MV-4-11 (cell line): ENCODE measurements at places on chromosomes 4 and X.

- no peak for DNase-seq
Measured at GRCh38 chr4:186717556-186717955, 6.1 kb downstream of the FAT1 start.

DNA sequence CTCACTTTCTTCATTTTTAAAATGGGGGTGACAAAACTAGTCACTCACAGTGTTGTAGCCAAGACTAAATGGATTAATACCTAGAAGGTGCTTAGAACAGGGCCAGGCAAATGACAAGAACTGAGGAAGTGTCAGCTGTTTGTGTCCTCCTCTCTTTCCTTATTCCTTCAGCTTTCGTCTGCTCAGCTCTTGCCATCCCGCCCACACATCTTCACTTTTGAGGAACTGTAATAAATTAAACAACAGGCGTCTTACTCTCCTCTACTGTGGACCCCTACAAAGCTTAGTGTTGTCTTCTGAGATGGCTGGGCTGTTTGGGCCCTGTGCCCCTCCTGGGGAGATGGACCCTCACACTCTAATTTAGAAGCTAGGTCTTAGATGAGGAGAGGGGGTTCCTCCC, 2.7 kb downstream of the HPSE start:
- peak; percentile 49 for DNase-seq

- DNase-seq: no peak
Measured at GRCh38 chrX:148203531-148203930, 222.4 kb downstream of the FMR1NB start.

DNA sequence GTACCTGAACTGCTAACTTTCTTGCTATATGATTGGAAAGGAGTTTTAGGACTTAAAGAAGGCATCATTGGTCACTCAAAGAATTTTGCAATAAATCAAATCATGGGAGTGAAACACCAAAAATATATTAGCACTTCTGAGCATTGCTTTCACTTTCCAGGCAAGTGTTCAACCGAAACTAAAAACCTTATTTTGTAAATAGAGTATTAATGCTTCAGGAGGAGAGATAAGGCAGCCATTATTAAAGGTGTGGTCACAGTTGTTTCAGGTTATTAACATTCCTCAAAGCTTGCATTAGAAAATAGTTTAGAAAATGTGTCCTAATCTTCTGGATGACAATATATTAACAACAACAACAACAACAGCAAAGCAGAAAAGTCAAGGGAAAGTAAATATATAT, 92.3 kb upstream of the TLL1 start:
- DNase-seq: no peak

- DNase-seq: no peak
Measured at GRCh38 chr4:76373919-76374552, 46.9 kb downstream of the CCDC158 start.

- DNase-seq: no peak
Measured at GRCh38 chrX:100070334-100070849, 339.7 kb downstream of the PCDH19 start.

DNA sequence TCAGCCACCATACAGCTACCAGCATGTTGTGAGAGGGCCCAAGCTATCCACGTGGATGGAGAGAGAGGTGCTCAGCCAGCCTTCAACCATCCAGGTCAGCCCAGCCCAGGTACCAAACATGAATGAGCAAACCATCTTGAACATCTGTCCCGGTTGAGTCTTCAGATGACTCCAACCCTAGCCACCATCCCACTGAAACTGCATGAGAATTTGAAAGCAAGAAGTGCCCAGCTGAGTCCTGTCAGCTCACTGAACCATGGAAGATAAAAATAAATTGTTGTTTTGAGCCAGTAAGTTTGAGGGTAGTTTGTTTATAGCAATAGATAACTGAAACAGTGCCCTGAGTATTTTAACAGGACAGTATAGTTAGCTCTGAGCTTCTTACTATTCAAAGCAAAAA, 7.3 kb upstream of the SEL1L3 start:
- no peak for DNase-seq

DNA sequence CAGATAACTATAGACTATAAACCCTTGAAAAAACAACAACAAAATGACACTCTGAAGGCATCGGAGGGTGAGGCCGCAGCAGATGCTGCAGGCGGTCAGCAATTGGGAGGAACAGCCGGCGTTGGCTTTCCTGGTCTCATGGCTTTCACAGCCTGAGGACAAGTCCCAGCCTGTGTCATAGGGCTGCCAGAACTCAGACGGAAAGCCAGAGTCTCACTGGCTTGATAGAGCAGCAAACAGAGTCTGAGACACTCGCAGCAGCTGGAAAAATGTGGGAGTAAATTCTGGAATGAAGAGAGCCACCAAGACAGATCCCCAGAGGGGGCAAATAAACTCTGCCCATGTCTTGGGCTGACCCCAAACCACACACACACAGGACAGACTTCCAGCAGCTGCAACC, 86.3 kb downstream of the PPP2R2C start:
- DNase-seq: no peak

- DNase-seq: no peak
Measured at GRCh38 chr4:110636680-110637407, 14.0 kb upstream of the PITX2 start.

DNA sequence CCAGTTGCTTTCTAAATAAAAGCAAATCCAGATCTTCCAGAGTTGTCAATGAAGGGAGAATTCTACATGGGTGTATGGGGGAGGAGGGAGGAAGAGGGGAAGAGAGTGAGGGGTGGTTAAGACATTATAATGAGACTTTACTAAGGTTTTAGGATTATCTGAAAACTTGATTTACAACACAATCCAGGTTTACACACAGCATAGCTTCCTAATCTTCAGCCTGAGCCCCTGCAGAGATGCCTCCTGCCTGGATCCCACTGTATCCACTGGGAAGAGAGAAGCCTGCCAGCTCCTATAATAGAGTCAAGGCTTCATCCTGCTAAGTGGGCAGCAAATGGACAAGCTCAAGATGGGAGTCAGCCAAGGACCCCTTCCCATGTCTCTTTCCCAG, 85.6 kb upstream of the KIT start:
- DNase-seq: no peak

GRCh38 chr4:48854982-48855381, 24.1 kb downstream of the OCIAD1 start:
- no peak for DNase-seq

GRCh38 chr4:147421456-147421855, 59.4 kb upstream of the EDNRA start:
- no peak for DNase-seq

- no peak for DNase-seq
Measured at GRCh38 chrX:134541906-134542305, 81.9 kb downstream of the HPRT1 start.

DNA sequence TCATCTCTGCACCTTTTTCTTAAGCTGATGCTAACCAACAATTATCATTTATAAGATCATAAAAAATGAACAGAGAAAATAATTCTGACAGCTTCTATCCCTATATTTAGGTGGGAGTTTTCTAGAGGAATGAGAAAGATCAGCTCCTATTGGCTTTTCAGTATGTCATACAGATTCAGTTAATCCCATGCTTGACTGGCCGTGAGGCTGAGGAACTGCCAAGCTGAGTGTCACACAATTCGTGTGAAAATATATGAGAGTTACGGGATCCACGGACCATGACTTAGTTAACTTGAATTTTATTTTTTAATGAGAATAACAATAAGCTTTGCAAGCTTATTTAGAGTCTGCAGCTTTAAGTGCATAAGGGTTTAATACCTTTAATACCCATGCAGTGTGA, 37.5 kb downstream of the PHEX start:
- DNase-seq: no peak

GRCh38 chr4:140236654-140237169, 82.7 kb upstream of the MAML3 start:
- DNase-seq: no peak

DNA sequence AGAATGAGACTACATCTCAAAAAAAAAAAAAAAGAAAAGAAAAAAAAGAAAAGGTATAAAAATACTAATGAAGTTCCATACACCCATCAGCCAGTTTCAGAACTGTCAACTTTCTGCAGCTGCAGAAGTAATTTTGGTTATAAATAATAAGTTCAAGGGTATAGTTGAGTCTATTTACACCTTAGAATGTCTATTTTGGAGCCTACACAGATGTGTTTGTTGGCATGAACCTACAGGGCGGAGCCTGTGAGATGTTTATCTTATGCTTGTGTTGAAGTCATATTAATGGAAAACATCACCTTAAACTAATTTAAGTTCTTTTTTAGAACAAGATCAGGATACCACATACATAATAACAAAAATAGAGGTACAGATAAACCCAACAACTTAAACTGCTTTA, 85.8 kb downstream of the RAPGEF2 start:
- no peak for DNase-seq

DNA sequence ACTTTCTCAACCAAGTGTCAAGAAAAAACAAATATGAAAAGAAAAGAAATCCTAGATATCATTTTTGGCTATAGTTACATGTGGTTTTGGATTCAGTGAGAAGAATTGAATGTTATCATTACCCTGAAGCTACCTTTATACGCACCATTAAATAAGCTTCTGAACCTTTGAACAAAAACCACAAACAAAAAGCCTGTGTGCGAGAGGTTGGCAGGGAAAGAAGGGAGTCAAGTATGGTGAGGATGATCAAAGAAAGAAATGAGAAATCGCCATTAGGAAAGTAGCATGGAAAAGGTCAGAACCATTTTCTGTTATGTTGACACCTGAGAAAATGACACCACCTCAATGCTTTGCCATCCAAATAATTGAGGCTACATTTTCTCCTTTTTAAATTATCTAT, 1.2 kb upstream of the SLC7A11 start:
- DNase-seq: no peak

DNA sequence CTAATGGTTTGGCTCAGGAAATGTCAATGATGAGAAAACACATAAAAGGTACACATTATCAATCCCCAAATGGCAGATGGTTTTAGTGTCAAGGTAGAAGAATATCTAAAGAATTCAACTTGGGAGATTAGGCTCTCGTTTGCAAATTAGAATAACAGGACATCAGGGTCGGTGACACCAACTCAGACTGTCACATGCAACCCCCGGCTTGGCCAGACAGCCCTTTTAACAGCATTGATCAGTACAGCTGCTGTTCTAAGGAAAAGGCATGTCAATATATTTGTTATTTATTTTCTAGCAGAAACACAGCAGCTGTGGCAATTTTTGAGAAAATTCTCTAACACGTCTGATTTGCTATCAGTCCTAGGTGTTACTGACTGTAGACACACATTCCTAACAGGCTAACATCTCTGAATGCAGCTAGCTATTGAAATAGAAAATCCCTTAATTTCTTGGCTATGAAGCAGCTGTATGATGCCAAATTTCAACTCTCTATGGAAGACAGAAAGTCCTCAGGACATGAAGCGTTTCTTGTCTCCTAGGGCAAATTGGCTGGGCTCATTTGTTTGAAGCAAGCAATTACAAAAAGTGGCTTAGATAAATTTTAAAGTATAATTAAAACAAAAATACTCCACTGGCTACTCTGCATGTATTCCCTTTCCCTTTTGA, 269.0 kb upstream of the CXXC4 start:
- no peak for DNase-seq

DNA sequence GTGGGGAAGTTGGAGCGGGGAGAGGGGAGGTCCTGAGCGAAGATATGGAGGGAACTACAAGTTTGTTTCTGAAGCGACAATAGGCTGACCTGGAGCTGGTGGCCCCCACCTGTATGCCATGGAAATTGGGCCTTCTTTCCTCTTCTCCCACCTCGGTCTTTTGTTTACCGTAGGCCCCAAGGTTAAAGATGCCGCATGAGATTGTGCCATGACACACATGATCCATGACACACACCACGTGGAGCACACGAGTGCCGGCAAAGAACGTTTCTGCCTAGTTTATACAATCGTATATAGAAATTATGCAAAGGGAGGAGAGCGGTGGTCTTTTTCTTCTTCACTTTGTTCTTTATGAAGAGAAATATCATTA, 408 bp downstream of the TMEM33 start:
- no peak for DNase-seq

DNA sequence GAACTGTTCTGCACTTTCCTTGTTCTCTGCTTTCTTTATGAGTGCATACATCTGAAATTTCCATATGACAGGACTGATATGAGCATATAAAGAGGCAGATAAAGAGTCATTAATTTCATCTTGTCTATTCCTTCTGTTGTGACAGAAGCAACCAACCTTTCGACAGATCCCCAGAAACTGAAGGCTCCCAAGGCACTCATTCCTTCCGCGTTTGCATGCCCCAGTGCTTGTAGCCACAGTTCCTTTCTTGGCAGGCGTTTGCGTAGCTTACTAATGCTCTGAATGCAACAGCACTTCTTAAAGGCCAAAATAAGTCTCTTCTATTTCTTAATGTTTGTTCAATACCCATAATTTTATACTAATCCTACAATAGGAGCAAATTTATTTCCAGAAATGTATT, 94.0 kb upstream of the TBL1X start:
- peak; percentile 60 for DNase-seq

DNA sequence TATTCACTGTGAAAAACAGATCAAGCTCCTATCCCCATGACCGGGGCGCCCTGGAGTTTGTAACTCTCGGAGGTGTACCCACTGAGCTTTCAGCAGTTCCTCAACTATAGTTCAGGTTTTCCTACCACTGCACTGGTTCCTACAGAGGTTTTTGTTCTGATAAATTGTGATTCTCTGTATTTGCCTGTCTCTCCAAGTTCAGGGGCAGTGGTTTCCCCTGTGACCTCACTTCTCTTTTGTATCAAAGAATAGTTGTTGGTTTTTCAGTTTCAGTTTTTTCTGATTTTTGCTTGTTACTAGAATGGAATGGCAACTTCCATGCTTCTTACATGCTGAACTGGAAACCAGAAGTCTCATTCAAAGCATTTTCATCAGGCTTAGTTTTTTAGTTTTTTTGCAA, 56.8 kb upstream of the PLS3 start:
- DNase-seq: no peak

DNA sequence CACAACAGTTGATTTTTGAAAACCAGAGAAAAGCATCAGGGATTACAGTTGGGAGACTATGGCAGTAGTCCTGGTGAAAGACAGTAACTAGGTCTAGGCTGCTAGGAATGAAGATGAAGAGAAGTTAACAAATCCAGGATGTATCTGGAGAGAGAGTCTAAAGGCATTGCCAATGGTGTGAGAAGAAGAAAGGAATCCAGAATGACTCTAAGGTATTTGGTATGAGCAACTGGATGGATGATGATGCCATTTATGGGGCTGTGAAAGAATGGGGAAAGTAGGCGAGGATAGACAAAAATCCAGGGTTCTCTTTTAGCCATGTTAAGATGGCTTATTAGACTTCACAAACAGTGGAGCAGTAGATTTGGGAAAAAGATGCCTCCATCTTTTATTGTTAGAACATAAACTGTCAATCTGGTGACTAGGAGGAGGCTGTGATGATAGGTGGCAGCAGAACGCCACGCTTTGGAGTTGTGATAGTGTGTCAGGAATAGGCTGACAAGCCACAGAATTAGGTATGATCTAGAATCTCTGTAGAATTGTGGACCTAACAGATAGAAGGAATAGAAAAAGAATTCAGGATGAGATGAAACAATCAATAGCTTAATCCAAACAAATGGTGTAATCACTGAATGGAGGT, 27.3 kb upstream of the JADE1 start:
- no peak for DNase-seq

DNA sequence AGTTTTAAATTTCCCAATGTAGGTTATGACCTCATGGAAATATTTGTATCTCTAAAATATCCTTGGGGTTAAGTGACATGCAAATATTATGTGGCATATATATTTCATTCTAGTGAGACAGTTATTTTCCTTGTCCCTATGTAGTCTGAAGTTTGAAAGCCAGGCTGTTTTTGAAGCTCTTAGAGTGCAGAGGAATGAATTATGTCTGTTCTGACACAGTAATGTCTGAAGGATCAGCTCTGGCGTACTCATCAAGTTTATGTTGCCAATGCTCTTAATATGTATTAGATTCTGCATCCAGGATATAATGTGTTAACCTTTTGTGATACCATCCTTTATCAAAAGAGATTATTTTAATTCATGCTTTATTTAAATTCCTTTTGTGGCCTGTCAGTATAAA, 355.8 kb downstream of the PCDH7 start:
- DNase-seq: no peak
